ENCODE measurements at places on chromosomes 13 and 19.

- no peak for DNase-seq
Measured at GRCh38 chr13:27644302-27644701, 22.6 kb downstream of the POLR1D start.

DNA sequence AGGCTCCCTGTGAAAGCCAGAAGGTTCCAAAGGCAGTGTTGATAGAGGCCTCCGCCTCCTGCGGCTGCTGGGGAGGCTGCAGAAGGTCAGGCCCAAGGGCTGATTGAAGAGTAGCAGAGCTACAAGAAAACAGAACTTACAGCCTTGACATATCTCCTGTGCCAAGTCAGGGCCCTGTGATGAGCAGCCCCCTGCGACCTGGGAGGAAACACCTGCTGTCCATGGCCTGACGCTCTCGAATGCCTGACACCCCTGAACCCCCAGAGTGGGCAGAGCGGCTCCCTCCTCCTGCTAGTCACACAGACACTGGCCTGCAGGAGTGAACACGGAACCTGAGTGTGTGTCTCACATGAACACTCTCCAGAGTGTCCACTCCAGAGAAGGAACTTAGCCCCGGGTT is 38.2 kb upstream of the TUBGCP3 start:
- DNase-seq, result no peak

DNA sequence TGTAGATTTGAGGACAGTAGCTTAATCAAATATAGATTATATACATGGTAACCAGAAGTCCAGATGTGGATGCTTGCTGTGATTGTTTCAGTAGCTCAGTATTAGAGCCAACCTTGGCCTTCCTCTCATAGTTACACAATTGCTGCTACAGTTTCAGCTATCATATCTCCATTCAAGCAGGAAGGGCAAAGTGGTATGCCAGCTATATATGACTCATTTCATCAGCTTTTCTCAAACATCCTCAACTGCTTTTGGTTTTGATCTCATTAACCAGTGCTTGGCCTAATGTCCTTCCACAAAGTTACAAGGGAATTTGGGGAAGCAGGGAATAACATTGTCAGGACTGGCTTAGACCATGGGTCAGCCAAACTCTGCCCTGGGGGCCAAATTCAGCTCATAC is 73.0 kb upstream of the MAB21L1 start:
- no peak for DNase-seq

- no peak for DNase-seq
Measured at GRCh38 chr13:71219698-71220415, 647.1 kb downstream of the DACH1 start.

GRCh38 chr13:19818223-19818842 is 35.6 kb upstream of the PSPC1 start:
- peak; percentile 57 for DNase-seq

- no peak for DNase-seq
Measured at GRCh38 chr13:28438598-28439334, 56.2 kb downstream of the FLT1 start.

DNA sequence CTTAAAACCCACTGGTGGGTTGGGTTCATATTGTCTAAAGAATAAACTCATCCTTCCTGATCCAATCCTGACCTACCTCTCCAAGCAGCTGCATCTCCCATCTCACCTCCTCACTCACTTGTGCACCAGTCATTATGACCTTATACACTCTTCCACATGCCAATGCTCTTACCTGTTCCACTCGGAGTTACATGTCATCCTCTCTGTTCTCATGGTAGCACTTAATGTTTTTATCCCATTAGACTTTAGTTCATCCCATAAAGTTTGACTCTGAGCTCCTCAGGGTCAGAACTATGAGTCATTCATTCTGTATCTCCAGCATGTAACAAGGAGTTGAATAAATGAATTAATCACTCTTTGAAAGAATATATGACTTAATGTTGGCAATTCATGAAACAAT is 330.2 kb downstream of the KLF12 start:
- DNase-seq, result no peak

- no peak for DNase-seq
Measured at GRCh38 chr19:19004144-19004543, 29.2 kb downstream of the SUGP2 start.

GRCh38 chr13:97136418-97136817 is 85.7 kb upstream of the MBNL2 start:
- DNase-seq, result no peak

DNA sequence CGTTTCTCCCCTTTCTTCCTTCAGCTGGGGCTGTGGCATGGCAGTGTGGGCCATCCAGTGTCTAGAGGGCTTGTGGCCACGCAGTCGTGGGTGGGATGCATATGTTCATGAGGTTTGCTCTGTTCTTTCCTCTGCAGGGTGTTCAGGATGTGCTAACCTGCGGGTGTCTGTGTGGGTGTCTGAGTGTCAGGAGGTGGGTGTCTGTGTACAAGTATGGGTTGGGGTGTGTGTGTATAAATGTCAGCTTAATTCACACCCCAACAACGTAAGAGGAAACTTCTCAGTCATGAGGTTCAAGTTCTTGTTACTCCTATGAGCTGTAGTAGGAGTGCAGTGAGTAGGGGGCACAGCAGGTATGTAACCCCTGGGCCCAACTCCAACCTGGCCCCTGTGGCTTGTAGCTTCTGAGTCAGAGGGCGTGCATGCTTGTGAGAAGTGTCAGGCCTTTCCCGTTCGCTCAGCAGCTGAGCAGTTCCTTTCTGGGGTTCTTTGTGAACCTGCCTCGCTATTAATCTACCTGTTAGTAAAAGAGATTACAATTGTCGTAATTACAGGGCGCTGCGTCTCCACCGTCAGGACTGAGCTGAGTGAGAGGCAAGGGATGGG is 49.1 kb downstream of the NFIX start:
- DNase-seq, result no peak
